Bronchus fibroblast of lung (primary cell): ENCODE measurements at places on chromosomes 13 and 19. TPM values are rescaled to one million over a fixed set of nuclear protein-coding genes. Genes with fewer than 3 reads are reported as not detected.

The IGFL2 gene
- total RNA-seq: not detected in 2 replicates

The CATSPERD gene
- total RNA-seq: not detected in 2 replicates

The BSG gene
- 569 and 576 TPM in 2 replicates for total RNA-seq

The MEIOSIN gene
- total RNA-seq: not detected in 2 replicates

The ZNF554 gene
- total RNA-seq: 0.50 and 1.2 TPM in 2 replicates

The COL4A1 gene
- 45.5 and 55.0 TPM in 2 replicates for total RNA-seq

The TNFSF13B gene
- 0.74 and 2.5 TPM in 2 replicates for total RNA-seq

The PTH2 gene
- not detected in 2 replicates for total RNA-seq

The ZNF850 gene
- 1.8 and 4.3 TPM in 2 replicates for total RNA-seq

The ADGRE2 gene
- 1.3 and 1.7 TPM in 2 replicates for total RNA-seq

The ACTMAP gene
- total RNA-seq: 3.9 and 4.7 TPM in 2 replicates

The NKPD1 gene
- 0.15 and 0.34 TPM in 2 replicates for total RNA-seq

The DACT3 gene
- total RNA-seq: 0.89 and 1.8 TPM in 2 replicates

The ZNF730 gene
- total RNA-seq: 4.0 and 7.1 TPM in 2 replicates

The PLPPR2 gene
- total RNA-seq: 8.6 and 13.5 TPM in 2 replicates

The VSTM2B gene
- not detected in 2 replicates for total RNA-seq

The PNMA8B gene
- 0.67 and 0.74 TPM in 2 replicates for total RNA-seq

The MBD3L3 gene
- total RNA-seq: not detected in 2 replicates

The C19orf18 gene
- not detected in 2 replicates for total RNA-seq

The ZNF442 gene
- total RNA-seq: 1.0 and 1.8 TPM in 2 replicates

The KLK11 gene
- not detected in 2 replicates for total RNA-seq

The SPATA13 gene
- 6.2 and 7.6 TPM in 2 replicates for total RNA-seq

The RNF113B gene
- total RNA-seq: not detected in 2 replicates

The MBD3L2 gene
- total RNA-seq: not detected in 2 replicates

The NALCN gene
- total RNA-seq: 0.34 and 1.2 TPM in 2 replicates

The REEP6 gene
- total RNA-seq: 2.2 and 2.5 TPM in 2 replicates

The MUC16 gene
- total RNA-seq: not detected in 2 replicates

The ZNF575 gene
- total RNA-seq: 0.17 and 0.59 TPM in 2 replicates

The MIA gene
- total RNA-seq: not detected in 2 replicates

The LILRA2 gene
- not detected in 2 replicates for total RNA-seq

The PTBP1 gene
- total RNA-seq: 229 and 250 TPM in 2 replicates

The NKG7 gene
- not detected in 2 replicates for total RNA-seq

The MAP4K1 gene
- under 0.01 and 0.34 TPM in 2 replicates for total RNA-seq

The CCNA1 gene
- total RNA-seq: 1.0 TPM in 2 replicates
